EH (cell line): ENCODE measurements at places on chromosomes 7 and 10.
A peak's percentile ranks its signal among the peaks of the same experiment; 100 is the strongest.

DNA sequence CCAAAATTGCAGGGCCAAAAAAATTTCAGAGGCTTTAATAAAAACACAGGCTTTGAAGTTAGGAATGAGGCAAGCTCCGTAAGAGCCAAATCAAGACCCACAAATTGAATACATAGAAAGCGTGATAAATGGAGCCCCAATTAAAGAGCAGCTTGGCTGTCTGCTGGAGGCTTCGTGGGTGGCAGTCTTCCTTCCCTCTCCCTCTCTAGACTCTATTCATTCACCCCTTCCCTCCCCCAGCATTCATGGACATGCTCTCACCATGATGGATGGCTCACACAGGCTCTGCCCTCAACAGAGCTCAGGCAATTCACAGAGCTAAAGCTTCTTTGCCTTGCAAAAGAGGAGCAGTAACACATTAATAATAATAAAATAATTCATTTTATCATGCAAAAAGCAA is 214.1 kb downstream of the HERPUD2 start:
- DNase-seq: no peak

DNA sequence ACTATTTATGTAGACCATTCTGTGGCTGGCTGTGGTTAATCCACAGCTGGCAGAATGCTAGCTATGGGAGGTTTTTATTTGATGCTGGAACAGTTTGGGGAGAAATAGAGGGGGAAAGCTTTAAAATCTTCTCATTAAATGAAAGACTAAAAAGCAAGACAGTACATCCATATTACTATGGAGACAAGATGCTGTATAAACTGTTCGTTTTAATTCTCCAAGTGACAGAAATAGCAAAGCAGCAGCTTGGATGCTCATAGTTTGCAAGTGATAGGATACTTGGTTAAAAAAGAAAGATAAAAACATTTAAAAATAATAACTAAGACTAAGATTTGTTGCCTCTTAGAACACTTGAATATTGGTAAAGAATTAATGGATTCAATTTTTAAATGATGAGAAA is 304.9 kb upstream of the KAT6B start:
- no peak for DNase-seq

GRCh38 chr7:55517191-55517633 is 55.1 kb downstream of the VOPP1 start:
- DNase-seq: no peak

- DNase-seq: no peak
Measured at GRCh38 chr7:120615703-120616102, 242.2 kb downstream of the TSPAN12 start.

GRCh38 chr10:105974803-105975456 is 1189.6 kb downstream of the SORCS1 start:
- peak; percentile 44 for DNase-seq

- no peak for DNase-seq
Measured at GRCh38 chr7:120926943-120927346, 23.6 kb upstream of the ING3 start.

GRCh38 chr7:28407651-28408050 is 4.7 kb upstream of the CREB5 start:
- DNase-seq: peak; percentile 36

DNA sequence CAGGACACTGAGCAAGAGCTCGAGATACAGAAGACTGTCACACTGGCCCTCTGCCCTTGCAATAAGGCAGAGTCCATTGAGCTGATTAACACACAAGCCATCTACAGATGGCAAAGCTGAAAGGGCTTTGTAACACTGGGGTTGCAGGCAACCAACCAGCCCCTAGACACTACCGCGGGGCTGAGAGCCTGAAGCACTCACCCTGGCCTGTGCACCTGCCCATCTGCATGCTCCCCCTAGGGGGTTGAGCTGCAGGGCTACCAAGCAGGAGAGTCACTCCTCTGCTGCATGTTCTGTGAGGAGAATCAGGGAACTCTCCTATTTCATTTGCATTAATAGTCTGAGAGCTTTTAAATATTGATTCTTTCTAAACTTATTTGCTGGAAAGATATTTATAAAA is 128.1 kb upstream of the VIPR2 start:
- no peak for DNase-seq

DNA sequence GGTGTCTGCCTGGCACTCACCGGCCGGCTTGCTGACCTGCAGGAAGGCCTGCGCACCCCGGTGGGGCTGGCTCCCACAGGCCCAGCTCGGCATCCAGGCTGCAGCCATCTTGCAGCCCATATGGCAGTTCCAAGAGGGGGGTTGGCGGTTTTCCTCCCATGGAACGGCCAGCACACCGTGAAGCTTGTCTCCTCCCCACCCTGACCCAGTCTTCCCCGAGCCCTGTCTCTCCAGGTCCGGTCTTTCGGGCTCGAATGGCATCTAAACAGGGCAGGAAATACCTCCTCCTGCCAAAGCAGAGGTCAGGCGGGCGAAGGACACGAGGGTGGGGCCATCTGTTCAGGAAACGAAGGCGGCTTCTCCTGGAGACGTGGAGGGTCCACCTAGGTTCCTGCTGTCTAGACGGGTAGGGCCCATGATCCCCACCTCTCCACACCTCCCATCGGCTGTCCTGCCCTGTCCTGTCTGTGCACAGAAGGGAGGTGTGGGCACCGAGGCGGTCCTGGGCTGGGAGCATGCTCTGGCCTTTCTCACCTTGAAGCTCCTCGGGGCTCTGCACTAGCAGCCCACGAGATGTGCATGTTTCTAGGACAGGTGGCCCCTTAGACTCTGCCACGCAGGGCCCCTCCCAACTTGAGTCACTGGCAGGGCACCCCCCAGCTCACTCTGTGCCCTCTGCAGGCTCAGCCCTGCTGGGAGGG is 113.7 kb upstream of the DIP2C start:
- no peak for DNase-seq

GRCh38 chr10:3658766-3659165 is 126.2 kb downstream of the KLF6 start:
- no peak for DNase-seq

GRCh38 chr7:100879685-100880261 is 4.9 kb downstream of the SRRT start:
- no peak for DNase-seq

- peak; percentile 89 for DNase-seq
Measured at GRCh38 chr10:119250641-119251314, 43.4 kb downstream of the GRK5 start.
